ENCODE measurements at places on chromosomes 4 and X. TPM values are rescaled to one million over a fixed set of nuclear protein-coding genes. Genes with fewer than 3 reads are reported as not detected.

Gene WFS1
- 9.3 TPM for total RNA-seq

Gene ARMCX4
- total RNA-seq = 4.8 TPM

Gene FAM13A
- 3.0 TPM for total RNA-seq

Gene ADRA2C
- total RNA-seq = not detected

Gene MMRN1
- not detected for total RNA-seq

Gene IL2
- 595 TPM for total RNA-seq

Gene YY2
- 2.2 TPM for total RNA-seq

Gene NKRF
- 26.8 TPM for total RNA-seq

Gene RIPPLY1
- not detected for total RNA-seq

Gene MAGEA10
- not detected for total RNA-seq

Data from activated T-helper 1 cell treated with anti-CD3 and anti-CD28 coated beads, Interleukin-12 subunit alpha, Interleukin-12 subunit beta, Interleukin-2, Interleukin-4 antibody, amounts not matched to agents 30 ng/mL and 10 ng/mL and 1 ng/mL, durations not matched to agents 14 hours and 24 hours and 36 hours (primary cell).